ENCODE measurements at places on chromosomes 3 and 15.

- no peak for DNase-seq
Measured at GRCh38 chr3:150527464-150528255, 18.6 kb downstream of the SERP1 start.

- DNase-seq = peak; percentile 53
Measured at GRCh38 chr3:14139771-14140170, 14.9 kb downstream of the TMEM43 start.

DNA sequence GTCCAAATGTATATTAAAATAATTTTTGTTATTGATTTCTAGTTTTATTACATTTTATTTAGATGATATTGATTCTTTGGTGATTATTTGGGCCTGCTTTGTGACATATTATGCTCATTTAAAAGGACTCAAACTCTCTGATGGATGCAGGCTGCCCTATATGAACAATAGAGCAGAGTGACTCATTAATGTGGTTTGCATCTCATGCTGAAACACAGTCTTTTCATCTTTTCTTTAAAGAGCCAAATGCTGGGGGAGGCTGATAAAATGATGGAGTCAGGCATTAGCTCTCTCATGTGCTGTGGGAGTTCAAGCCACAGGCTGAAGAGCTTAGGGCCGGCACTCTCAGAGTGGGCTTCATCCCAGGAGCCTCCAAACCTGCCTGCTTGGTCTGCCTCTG is 7.2 kb downstream of the PLA1A start:
- no peak for DNase-seq

DNA sequence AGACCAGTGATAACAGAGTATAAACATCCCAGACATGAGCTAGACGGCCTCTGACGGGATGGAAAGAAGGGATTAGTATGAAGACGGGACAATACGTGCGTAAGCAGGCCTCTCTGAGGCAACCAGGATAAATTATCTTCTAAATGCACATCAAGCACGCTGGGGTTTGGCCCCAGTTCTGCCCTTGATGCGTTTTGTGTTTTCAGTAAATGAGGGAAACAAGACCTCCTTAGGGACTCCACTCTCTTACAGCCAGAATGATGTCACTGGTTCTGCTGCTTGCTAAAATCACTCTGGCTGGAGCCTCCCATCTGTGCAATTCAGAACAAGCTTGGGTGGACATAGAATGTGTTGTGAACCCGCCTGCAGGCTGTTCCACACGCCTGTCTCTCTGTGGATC is 156.0 kb upstream of the MCTP2 start:
- DNase-seq = no peak

- DNase-seq = no peak
Measured at GRCh38 chr15:61253186-61253585, 24.1 kb upstream of the RORA start.

DNA sequence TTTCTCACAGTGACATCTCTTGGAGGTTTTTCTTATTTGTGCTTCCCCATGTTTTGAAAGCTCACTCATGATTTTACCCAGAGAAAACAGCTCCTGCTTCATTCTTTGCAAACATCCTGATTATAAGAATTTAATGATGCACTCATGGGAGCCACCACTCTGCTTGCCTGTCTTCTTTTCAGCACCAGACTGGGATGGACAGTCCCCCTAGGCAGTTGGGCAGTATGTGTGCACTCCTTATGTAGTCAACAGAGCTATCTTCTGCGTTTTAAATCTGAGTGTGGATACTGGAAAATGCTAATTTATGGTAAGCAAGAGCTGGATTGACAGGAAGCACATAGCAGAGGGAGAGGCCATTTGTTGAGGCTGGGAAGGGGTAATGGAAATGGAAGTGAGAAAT is 276.1 kb downstream of the AGBL1 start:
- DNase-seq = no peak

DNA sequence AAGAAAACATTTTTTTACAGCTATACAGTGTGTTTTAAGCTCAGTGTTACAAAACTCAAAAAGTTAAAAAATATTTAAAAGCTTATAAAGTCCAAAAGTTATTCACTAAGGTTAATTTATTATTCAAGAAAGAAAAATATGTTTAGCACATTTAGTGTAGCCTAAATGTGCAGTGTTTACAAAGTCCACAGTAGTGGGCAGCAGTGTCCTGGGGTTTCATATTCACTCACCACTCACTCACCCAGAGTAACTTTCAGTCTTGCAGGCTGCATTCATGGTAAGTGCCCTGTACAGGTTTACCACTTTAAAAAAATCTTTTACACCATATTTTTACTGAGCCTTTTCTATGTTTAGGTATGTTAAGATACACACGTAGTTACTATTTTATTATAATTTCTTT is 300.2 kb upstream of the TRIM42 start:
- DNase-seq = no peak

- no peak for DNase-seq
Measured at GRCh38 chr3:46334741-46335478, 19.0 kb upstream of the CCR2 start.

DNA sequence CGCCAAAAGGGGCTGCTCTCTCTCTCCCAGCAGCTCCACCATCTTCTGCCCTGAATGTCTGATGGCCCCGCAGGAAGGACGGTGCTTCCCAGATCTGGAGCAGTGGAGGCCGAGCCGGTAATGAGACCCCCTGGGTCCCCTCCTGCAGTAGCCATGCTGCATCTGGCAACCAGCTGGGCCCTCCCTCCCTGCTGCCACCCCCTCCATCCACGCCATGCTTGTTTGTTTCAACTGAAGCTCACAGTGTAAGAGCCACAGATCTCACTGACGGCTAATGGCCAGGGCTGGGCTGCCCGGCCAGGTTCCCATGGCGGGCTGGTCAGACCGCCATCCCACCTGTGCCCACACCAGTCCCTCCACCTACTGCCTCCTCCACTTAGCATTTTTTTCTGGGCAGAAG is 260.8 kb downstream of the UACA start:
- DNase-seq = no peak

- no peak for DNase-seq
Measured at GRCh38 chr3:121411523-121411922, 134.3 kb downstream of the POLQ start.

DNA sequence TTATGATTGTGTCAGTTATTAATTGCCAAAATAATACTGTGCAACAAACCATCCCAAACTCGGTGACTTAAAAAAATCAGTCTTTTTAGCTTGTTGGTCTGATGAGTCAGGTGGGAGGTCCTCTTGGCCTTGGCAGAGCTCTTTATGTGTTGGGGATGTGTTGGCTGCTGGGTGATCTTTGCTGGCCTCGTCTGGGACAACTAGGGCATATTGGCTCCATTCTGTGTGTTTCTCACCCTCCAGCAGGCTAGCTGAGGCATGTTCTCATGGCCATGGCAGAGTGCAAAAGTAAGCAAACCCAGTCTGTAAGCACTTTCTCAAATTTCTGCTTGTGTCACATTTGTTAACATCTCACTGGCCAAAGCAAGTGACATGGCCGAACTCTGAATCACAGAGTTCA is 251.6 kb downstream of the RPLP1 start:
- DNase-seq = no peak

- DNase-seq = no peak
Measured at GRCh38 chr15:51939216-51939615, 32.4 kb downstream of the LEO1 start.

DNA sequence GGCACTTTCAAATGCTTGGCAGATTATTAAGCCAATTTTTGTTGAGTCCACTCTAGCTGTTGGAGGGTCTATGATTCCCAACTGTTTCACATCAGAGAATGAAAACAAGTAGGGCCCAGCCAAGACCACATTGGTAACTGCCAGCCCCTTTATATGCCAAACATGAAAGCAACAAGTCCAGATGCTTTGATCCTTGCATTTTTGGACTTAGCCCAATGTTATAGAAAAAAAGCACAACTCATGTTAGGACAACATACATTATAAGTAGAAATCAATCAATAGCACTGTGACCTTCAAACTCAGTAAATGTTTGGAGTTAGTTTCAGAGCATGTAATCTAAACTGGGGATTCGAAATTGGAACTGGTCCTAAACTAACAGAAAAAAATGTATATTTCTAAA is 674.7 kb downstream of the MECOM start:
- DNase-seq = no peak

GRCh38 chr15:68851971-68852370 is 31.3 kb upstream of the ANP32A start:
- no peak for DNase-seq

GRCh38 chr3:139519998-139520737 is 19.4 kb downstream of the RBP1 start:
- DNase-seq = no peak

DNA sequence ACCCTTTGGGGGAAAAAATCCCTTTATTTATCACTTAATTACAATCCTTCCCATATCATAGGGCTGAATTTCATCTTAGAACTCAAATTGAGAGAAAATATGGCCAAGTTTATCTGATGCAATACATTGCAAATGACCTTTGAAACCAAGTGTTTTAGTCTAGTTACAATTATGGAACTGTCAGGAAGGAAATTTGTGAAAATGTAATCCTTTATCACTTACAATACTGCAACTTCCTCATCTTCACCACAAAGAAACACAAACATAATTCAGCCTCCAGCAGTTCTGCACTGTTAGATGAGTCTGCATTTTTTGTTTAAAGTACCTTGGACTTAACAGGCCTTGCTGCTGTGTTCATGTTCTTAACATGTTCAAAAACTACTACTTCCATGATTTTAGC is 4.6 kb downstream of the CCPG1 start:
- DNase-seq = no peak

DNA sequence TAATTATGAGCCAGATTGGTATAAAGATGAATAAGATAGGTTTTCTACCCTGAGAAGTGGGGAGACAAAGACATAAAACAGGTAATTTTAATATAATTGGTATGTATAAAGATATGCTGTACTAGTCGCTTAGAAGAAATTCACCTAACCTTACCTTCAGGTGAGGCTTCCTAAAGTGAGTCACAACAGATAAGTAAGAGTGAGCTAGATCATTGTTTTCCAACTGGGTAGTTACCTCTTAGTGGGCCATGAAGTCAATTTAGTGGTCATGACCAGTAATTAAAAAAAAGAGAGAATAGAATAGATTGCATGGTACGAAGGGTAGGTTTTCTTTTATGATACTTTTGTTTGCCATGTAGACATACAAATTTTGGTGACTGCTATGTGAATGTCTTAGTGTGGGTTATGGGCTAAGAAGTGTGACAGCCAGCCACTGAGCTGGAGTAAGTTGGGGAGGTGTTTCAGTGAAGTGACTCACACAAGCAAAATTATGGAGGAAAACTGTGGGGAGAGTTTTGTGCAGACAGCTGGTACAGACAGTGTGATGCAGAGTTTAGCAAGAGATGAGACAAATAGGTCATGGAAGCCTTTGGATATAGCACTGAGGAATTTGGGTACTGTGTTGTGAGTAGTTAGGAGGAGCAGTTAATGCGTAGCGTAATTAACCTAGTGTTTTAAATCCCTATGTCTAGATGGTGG is 8.2 kb downstream of the TRNT1 start:
- no peak for DNase-seq

DNA sequence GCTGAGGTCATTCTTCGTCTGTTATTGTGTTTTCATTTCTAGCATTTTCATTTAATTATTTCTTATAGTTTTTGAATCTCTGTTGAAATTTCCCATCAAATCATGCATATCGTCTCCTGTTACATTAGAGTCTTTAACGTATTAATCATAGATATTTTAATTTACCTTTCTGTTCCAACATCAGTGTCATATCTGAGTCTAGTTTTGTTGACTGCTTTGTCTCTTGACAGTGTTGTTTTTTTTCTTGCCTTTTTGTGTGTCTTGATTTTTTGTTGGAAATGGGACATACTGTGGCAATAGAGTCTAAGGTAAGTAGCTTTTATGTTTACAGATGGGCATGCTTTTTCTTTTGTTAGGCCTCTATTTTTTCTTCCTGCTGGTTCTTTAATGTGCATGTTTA is 286.8 kb upstream of the THRB start:
- DNase-seq = no peak

DNA sequence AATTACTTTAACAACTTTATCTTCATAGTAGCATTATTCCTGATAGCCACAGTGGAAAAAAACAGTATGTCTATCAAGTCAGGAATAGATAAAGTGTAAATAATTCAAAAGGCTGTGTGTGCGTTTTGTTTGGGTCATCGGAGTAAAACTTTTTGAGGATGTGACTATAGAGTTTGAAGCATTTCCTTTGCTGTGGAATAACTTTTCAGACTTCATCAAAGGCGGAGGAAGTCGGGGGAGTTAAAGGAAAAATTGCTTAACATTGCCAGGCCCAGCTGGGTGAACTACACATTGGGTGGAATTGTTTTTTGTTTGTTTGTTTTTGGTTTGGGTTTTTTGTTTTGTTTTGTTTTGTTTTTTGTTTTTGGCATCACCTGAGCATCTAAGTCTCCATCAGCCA is 70.4 kb upstream of the CRTC3 start:
- DNase-seq = no peak

GRCh38 chr15:41160639-41161315 is 44.7 kb upstream of the INO80 start:
- DNase-seq = no peak

DNA sequence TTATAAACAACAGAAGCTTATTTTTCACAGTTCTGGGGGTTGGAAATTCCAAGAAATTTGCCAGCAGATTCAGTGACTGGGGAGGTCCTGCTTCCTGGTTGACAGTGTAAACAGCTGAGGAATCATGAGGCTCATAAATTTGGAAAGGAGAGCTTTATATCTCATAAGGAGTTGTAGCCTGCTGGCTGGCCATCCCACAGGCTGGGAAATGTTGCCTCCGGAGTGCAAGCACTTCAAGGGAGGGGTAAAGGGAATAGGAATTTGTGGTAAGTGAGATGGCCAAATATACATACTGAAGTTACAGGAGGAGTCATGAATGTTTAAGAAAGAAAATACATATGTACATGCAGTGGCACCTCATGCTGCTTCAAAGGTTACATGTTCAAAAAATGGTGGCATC is 217.2 kb upstream of the CBLB start:
- no peak for DNase-seq

- DNase-seq = peak; percentile 20
Measured at GRCh38 chr3:38650248-38650951, 913 bp upstream of the SCN5A start.

DNA sequence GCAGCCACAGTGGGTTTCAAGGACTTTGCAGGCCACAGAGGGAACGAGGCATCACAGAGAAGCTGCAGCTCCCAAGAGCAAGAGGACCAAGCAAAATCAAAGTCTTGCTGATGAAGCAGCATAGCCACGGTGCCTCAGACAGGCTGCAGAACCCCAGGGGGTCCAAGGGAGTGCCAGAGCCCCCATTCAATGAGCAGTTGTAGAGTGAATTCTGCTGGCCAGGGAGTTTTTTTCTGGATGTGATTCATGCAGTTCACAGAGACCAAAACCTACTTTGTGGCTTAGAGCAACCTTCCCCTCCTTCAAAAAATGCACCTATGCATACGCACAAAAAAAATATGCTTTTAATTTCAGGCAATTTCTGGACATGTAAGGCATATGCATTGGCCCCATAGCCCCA is 409.0 kb downstream of the VPS13C start:
- no peak for DNase-seq

- DNase-seq = no peak
Measured at GRCh38 chr3:29686889-29687592, 406.2 kb downstream of the RBMS3 start.

- DNase-seq = no peak
Measured at GRCh38 chr3:107414325-107414964, 37.2 kb downstream of the CCDC54 start.
